ENCODE measurements at places on chromosomes 3 and 15.

DNA sequence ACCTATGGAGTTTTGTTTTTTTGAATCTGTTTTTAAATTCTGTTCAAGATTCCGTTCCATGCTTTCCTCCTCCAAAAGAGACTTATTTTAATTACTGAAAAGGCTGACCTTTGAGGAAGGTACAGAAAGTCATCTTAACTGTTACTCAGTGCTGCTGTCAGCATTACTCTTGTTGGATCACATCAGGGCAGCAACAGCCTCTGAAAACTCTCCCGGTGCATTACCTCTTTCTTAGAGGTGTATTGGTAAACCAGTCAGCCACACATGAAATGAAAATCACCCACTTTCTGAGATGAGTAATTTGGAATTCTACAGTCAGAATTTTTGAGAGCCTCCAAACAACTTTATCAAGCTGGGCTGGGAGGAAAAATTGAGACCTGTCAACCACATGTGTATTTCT is 88.5 kb upstream of the LIMD1 start:
- DNase-seq: no peak

- no peak for DNase-seq
Measured at GRCh38 chr15:40454904-40455391, 14.2 kb downstream of the BAHD1 start.

DNA sequence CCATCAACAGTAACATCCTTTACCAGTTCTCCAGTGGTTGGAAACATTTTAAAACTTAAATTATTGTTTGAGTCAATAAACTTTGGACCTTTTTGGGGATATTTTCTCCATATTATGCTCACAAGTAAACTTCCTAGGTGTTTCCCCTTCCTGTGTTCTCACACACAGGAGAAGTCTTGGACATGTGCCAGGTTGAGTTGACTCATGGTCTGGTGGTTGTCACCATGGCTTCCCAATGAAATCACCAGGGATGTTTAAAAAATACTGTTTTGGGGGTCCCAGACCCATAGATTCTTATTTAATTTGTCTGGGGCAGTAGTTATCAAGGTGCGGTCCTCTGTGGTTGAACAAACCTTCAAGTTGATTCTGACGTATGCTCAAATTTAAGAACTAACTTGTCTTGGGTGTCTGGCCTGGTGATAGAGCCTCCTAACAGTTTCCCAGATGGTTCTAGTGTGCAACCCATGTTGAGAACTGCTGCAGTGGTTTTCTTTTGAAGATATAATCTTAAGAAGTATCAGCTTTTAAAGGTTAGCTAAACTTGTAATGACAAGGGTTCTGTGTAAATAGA is 291.8 kb downstream of the EDEM1 start:
- DNase-seq: no peak

- DNase-seq: no peak
Measured at GRCh38 chr3:53496984-53497383, 2.6 kb downstream of the CACNA1D start.
